ENCODE measurements at places on chromosomes 5 and 9. TPM values are rescaled to one million over a fixed set of nuclear protein-coding genes. Genes with fewer than 3 reads are reported as not detected.

GRCh38 chr5:126099077-126099476 lies 324.1 kb upstream of the GRAMD2B start:
- no peak for DNase-seq

- DNase-seq: no peak
Measured at GRCh38 chr9:32554107-32554506, 1.7 kb upstream of the TOPORS start.

PARP8 gene
- 41.0 TPM for total RNA-seq

- DNase-seq: no peak
Measured at GRCh38 chr9:34233672-34234071, 54.8 kb downstream of the UBAP1 start.

DNA sequence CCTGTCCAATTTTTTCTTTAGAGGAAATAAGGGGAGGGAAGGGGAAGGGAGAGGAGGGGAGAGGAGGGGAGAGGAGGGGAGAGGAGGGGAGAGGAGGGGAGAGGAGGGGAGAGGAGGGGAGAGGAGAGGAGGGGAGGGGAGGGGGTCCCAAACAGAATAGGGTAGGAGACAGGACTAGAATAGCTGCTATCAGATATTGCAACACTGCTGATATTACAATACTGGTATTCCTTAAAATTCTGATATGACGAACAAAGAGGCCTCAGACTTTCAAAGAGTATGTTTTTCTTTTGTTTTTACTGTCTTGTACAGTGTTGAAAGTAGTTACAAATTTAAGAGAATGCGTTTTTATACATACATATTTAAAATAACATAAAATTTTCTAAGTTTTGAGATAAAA lies 67.5 kb downstream of the RICTOR start:
- no peak for DNase-seq

DNA sequence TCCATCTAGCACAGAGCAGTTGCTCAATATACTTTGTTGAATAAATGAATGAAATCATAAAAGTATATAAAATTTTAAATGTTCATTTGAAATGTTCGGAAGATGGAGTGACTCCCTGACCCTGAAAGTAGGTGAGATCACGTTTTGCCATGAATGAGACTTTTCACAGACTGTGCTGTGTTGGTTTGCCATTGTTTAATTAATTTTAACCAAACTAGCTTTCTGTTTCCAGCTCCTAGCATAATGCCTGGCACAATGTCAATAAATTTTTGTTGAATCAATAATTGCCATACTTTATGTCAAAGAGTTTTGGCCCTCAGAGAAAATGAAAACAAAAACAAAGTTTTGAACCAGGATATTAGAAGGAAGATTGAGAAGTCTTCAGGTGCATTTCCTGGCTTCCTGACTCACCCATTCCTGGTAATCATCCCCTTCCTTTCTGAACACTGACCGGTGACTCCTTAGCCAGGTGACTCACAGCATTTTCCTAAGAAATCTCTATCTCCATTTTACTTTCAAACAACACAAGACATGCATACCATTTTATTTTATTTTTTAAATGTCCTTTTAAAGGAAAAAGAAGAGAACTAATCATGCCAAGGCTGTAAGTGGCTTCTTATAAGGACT lies 15.1 kb downstream of the SLC28A3 start:
- DNase-seq: no peak

DNA sequence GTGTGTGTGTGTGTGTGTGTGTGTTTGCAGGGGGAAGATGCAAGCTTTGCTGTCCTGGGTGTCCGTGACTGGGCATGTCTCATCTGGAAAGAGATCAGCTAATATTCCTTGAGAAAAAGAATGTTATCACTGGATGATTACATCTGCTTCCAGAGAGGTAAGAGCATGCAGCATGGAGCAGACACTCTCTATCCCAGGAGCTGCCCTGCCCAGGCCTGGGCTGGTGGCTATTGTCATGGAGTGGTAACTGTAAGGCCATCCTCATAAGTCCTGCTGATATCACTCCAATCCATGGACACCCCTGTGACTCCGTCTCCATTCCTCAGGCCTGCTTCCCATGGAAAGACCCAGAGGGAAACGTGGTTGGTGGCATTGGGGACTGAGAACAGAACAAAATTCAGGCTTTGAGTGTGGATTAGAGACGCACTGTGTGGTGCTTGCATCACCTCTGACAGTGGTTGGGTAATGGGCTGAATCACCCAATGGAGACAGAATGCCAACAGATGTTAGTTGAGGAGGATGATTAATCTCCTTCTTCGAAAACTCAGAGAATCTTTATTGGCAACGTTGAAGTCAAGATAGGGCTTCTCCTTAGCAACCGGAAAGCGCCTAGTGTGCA lies 52.0 kb upstream of the KCNIP1 start:
- DNase-seq: no peak

ZDHHC11B gene
- total RNA-seq: not detected

DNA sequence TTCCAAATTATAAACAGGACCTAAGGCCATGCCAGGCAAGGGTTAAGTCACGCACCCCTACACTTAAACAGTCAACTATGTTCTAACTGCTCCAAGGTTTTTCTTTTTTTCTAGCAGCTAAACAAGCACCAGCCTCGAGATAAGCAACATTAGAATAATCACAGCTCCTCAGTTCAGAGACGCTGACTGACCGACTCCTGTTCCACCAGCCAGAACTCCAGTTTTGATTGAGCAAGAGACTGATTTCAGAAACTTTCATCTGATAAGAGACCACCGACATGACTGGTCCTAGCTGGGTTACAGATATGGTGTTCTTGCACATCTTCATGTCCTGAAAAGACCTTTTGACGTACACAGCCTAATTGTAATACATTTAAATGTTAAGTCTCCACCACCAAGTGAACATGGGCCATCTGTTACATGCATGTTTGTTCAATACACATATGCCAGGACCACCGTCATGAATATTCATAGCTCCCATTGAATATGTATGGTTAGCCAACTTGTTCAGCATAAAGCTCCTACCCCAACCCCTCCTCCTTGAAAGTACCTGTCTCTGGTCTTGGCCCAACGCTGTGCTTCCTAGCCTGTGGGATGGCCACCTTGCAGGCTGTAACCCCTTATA lies 23.7 kb upstream of the OTULINL start:
- DNase-seq: no peak

DNA sequence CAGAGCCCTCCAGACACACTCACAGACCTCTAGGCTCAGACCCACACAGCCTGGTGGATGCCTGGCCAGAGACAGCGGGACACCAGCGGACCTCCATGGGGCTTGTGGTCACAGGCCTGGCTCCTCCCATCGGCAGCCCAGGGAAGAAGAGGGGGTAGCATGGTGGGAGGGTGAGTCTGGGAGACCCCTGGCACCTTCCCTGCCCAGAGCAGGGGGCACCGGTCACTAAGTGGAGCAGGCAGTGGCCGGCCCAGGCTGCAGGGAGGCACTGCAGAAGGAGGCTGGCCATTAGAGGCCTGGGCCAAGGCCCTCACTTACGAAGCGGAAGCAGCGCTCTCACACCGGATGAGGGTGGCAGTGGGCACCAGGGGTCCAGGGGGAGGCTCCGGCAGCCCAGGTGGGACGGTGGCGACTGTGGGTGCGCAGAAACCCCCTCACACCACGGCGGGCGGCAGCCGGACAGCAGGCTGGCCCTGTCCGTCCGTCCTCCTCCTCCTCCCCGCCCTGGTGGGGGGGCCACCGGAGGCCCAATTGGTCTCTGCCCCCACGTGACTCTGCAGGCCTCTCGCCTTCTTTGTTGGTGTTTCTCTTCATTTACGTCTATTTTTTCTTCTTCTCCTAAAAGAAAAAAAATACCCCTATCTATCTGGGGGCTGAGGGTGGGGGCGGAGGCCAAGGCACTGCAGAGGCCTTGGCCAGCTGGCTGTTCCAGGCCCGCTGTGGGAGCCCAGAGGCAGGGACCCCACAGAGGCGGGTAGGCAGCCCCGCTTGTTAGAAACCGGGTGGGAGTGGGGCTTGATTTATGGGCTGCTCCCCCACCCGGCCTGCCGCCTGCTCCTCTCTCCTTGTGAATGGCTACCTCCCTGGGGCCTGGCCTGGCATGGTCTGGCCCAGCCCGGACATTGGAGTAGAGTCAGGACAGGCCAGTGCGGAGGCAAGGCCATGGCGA lies at the start of gene NR5A1:
NR5A1 (minus strand) TSS at position 469 of the 949 bp plus-strand sequence. CDS start 4,004 bp downstream, outside the sequence.
- DNase-seq: no peak

DNA sequence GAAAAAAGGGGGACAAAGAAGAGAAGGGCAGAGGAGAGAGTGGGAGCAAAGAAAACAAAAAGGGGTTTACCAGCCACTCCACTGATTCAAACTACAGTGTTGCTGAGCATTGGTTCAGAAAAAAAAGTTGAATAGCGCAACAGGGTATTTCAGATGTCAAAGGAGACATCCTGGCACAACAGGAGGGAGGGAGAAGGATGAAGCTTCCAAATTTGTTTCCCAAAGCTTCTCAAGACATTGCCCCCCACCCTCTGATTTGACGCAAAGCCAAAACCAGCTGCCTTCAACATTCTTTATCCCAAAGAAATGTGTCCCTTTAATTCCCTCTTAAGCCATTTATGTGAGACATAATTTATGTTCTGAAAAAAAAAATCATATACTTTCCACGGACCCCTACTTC lies 105.5 kb upstream of the TNC start:
- no peak for DNase-seq

DNA sequence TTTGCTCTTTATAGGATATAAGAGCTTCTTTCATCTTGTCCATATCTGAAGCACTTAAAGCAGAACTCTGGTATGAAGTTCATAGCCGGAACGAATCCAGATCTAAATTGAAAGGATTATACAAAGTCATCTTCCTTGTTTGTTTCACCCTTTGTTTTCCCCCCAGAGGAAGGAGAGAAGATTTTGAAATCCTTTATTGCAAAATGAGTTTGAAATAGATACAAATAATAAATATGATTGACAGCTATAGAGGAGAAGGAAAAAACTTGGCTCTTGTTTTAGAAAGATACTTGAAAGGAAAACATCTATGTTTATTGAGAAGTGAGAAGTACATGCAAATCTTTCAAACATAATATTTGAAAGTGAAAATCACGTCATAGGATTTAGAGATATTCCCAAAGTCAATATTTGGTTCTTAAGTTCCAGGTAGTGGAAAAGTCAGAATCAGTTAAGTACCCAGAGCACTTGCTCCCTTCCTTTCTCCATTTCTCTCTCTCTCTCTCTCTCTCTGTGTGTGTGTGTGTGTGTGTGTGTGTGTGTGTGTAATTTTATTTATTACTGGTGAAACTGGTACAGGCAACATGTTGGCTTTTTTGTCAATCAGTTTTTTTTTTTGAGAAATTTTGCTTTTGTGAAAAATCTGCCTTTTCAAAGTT lies 27.2 kb downstream of the PAM start:
- DNase-seq: no peak

DNA sequence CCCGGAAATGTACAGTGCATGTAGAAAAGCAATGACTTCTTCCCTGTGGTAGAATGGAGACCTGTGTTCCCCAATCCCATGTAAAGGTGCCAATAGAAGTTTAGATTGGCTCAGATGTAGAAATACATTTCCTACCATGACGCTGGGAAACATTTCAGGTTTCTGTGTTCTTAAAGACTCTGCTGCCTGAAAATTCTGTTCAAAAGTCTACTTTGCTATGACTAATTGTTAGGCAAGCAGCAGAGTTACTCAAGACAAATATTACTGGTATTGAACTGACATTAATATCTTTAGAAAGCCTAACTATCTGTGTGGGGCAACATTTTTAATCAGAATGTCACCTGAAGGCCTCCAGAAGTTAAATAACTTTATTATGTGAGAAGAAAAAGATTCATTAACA lies 75.5 kb upstream of the ELL2 start:
- DNase-seq: no peak

Data from activated naive CD8-positive, alpha-beta T cell treated with anti-CD3 and anti-CD28 coated beads for 36 hours (primary cell).